ENCODE measurements at places on chromosomes 13 and 19.
A peak's percentile ranks its signal among the peaks of the same experiment; 100 is the strongest.

GRCh38 chr19:50321831-50322230 lies 7.3 kb downstream of the KCNC3 start:
- DNase-seq = no peak

DNA sequence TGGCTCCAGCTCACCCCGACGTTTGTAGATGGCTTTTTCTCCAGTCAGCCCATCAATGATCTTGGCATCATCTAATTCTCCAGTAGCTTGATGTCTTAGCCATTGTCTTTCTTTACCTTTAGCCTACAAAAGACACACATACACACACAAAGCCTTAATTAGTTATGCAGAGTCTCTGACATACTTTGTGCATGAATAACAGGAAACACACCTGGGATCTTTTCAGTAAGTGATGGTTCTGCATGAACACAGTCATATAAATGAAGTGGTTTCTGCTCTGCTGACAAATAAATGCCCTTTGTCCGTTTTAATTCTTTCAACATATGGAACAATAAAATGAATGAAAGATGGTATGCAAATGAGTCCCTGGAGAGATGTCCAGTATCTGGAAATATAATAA lies 133.3 kb downstream of the RGCC start:
- DNase-seq = no peak

DNA sequence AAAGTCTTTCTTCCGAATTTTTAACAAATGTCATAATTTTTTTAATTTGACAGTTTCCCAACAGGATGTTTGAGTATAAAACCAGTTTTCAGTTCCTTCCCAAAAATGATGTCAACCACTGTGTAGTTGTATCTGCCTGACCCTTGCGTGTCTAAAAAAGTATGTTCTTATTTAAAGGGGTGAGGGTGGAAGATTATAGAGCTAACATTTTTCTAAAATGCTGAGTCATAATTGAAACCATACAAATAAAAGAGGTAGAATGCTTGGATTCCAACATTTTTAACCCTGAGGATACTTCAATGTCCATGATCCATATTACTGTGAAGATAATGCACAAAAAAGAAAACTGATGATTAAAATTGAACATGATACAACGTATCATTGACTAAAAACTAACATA lies 1388.8 kb downstream of the UQCRFS1 start:
- no peak for DNase-seq

DNA sequence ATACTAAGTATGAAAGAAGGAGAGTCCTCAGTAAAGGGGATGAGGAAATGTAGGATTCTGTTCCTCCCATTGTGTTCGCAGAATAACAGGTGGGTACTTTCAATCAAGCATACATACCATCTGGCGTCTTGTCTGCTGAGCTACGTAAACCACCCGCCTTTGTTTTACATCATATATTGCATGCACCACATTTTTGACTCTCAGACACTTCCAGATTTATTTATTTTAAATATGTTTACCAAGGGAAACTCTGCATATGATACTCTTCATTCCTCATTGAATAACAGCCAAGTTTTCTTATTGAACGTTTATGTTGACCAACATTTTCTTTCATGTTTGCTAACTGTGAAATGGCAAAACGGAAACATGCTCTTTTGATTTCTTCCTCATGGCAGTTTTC lies 174.1 kb downstream of the FGF14 start:
- no peak for DNase-seq

GRCh38 chr13:81171065-81171647 lies 830.2 kb upstream of the SPRY2 start:
- no peak for DNase-seq

GRCh38 chr13:26378116-26378515 lies 124.2 kb downstream of the CDK8 start:
- DNase-seq = no peak

GRCh38 chr19:4910594-4911281 lies 1.4 kb downstream of the UHRF1 start:
- no peak for DNase-seq

- DNase-seq = no peak
These were observed 39.5 kb downstream of the SIAH3 start for GRCh38 chr13:45811891-45812694.

DNA sequence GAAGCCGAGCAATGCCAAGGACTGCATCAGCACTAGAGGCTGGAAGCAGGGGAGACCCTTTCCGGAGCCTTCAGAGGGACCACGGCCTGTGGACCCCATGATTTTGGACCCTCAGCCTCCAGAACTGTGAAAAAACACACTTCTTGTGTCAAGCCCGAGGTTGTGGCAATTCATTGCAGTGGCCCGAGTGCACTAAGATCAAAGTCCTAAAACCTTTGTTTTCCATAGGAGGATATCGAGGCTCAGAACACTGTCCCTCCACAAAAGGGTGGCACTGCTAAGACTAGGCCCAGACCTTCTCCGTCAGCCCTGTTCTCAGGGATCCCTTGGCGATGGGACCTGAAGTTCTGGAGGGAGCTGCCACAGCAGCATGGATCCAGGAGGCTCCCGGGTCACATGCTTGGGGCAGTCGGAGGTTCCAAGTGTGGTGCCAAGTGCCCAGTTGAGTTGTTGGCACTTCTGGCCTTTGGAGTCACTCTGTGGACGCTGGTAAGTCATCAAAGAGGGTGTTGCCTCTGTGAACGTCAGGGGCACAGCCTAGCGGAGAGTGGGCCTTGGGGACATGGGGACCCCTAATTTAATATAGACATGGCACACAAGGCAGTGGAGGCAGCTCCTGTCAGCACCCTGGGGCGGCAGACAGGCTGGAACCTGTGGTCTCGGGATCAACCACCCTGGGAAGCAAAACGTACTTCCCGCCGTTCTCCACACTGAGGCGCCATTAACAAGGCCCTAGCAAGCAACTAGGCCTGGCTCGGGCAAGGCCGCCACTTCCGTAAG lies 199.2 kb downstream of the COL4A1 start:
- DNase-seq = no peak

DNA sequence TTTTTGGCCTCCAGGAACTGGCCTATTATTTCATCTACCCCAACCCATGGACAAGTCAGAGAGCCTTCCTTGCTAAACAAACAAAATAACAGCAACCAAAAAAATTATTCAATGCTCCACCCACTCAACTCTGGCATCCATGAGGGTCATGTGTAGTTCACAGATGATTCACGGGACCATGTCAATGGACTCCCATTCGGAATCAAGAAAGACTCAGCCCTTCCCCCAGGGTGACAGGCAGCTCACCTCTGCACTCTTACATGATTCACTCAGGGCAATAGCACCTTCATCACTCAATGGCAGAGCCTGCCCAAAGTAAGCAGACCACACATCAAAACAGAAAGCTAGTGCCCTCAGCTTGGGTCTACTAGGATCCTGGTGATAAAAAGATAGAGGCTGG lies 14.3 kb upstream of the SCEL start:
- no peak for DNase-seq

GRCh38 chr19:32231691-32232090 lies 113.7 kb upstream of the ZNF507 start:
- no peak for DNase-seq

- DNase-seq = peak; percentile 7
These were observed 14.7 kb upstream of the ADGRE5 start for GRCh38 chr19:14366529-14366928.

DNA sequence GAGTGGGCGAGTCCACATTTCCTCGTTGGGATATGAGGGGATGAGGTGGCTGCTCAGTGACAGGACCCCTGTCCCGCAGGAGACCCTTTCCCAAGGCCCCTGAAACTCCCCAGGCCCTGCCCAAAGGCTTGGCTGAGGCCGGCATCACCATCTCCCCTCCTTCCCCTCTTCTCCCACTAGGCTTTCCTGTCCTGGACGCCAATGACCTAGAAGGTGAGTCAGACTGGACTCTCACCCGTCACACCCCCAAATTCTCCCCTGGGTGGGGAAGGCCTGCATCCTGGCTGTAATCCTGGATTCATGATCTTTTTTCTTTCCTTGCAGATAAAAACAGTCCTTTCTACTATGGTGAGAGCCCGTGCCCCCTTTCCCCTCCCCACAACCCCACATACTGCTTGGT lies 5.3 kb downstream of the FXYD3 start:
- no peak for DNase-seq

DNA sequence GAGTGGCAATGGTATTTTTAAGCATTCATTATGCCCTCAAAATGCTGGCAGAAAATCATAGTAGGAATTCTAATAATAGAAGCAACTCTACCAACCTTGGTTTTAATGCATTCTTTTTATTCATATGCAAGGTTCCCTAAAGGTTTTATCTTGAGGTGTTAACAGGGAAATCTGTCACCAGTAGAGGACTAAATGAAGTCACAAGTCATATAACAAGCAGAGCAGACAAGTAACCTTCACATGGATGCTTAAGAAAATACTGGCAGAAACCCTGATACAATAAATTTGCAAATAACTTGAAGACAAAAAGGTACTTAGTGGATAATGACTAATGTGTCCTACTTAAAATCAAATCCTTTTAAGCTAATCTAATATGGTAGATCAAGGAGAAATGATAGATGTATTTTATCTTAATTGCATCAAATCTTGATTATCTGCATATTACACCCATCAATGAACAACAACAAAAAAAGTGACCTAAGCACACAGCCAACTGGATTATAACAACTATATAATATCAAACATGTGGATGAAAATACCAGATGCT lies 73.3 kb downstream of the RFC3 start:
- no peak for DNase-seq

- no peak for DNase-seq
These were observed 71.0 kb downstream of the RASL11A start for GRCh38 chr13:27341616-27342015.

GRCh38 chr13:44713788-44714469 lies 137.8 kb upstream of the TSC22D1 start:
- no peak for DNase-seq

- DNase-seq = no peak
These were observed 138.9 kb upstream of the USP29 start for GRCh38 chr19:56980906-56981305.

- no peak for DNase-seq
These were observed 113.1 kb downstream of the KLF5 start for GRCh38 chr13:73171926-73172325.

GRCh38 chr13:97367016-97367822 lies 66.8 kb upstream of the RAP2A start:
- DNase-seq = no peak

GRCh38 chr13:87274209-87274819 lies 396.9 kb upstream of the SLITRK5 start:
- DNase-seq = no peak

DNA sequence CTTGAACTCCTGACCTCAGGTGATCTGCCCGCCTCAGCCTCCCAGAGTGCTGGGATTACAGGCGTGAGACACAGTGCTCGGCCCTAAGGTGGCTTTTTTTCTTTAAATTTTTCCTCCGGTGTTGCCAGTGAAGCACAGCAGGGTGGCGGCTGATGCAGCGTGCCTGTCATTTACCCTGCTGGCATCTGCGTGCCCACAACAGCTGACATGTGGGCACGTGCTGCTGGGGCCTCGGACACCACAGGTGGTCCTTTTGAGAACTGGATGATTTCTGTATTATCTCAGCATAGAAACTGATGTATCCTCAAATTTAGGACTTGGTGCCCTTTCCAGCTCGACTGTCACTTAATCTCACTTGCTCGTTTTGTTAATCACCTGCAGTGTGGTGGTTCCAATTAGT lies 31.2 kb upstream of the TEX29 start:
- no peak for DNase-seq

Measured in NCI-H187 treated with DMSO at 0.1 percent for 48 hours (cell line).